Kidney glomerular epithelial cell (primary cell): ENCODE measurements at places on chromosomes 1 and 21.

DNA sequence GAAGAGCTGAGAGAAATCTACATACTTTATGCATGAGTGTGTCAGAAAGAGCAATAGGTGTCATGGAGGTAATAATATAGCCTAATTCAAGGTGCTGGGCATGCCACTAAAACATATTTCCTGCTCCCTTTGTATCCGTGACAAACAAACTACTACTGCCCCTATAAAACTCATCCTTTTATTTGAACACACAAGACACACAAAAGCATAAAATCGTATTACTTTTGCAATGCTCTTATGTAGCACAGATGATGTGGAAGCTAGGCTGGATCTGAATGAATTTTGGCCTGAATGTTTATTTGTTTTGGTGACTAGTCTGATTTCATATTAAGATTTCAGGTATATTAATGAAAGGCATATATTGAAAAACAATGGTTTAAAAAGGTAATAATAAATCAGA, 239.3 kb upstream of the NEGR1 start:
- DNase-seq, result no peak

GRCh38 chr1:75394386-75395139, 216.4 kb downstream of the SLC44A5 start:
- DNase-seq, result no peak

GRCh38 chr1:113538225-113538624, 147.9 kb downstream of the MAGI3 start:
- DNase-seq, result no peak

- peak; percentile 55 for DNase-seq
Observed at GRCh38 chr1:233111731-233112130, 161.3 kb downstream of the NTPCR start.

DNA sequence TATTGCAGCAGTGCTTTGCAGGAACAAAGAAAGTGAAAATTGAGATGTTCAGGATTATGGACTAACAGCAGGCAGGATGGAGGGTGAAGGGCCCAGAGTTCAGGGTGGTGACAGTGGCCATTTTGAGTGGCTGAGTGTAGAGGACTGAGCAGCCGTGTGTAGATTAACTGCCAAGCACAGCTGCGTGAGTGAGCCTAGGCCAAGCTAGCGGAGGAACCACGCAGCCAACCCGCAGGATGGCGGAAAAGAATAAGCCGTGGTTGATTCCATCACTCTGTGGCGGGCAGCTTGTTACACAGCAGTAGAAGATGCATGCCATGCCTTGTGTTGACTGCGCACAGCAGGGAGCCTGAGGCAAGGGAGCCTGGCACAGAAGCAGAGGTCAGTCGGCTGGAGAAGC, 102.5 kb upstream of the KIF26B start:
- no peak for DNase-seq

- DNase-seq, result no peak
Observed at GRCh38 chr1:200182701-200183100, 155.2 kb downstream of the NR5A2 start.
